ENCODE measurements at places on chromosomes 2 and 18.

DNA sequence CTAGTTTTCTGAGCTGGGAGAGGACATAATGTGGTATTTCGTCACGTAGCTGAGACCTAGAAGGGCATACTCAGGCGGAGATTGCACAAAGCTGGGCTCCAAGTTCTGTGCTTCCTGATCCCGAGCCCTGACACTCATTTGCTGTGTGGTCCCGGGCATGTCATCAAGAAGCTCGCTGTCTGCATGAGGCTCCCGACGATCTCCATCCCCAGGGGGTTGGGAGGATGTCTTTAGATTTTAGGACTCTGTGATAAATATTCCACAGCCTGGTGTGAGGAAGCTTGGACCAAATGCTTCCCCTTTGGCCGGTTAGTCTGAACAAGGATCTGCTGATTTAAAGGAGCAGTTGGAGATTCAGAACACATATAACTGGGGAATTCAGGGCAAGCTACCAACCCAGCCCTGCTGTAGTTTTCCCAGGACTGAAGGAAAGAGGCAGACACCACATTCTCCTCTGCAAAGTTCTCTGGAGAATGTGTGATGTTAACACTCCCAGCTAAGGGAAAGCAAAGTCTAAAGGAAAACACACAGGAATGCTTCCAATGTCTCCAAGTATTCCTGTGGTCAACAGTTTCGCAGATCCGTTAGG, 2.3 kb downstream of the KCNE4 start:
- no peak for DNase-seq

- no peak for DNase-seq
Measured at GRCh38 chr2:85525567-85525966, 13.4 kb upstream of the MAT2A start.

DNA sequence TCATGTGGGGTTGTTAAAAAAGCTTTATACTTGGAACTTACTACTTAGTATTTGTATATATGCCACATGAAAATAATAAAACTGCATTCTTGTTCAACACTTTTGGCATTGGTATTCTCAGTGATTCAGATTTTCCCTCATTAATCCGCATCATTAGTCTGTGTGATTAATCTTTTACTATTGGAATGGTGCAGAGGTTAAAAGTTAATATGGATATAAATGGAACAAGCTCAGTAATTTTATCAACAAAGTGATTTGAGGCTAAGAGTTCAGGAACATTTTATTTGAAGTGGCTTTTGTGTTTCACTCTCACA, 45.4 kb upstream of the REG3G start:
- DNase-seq = no peak

DNA sequence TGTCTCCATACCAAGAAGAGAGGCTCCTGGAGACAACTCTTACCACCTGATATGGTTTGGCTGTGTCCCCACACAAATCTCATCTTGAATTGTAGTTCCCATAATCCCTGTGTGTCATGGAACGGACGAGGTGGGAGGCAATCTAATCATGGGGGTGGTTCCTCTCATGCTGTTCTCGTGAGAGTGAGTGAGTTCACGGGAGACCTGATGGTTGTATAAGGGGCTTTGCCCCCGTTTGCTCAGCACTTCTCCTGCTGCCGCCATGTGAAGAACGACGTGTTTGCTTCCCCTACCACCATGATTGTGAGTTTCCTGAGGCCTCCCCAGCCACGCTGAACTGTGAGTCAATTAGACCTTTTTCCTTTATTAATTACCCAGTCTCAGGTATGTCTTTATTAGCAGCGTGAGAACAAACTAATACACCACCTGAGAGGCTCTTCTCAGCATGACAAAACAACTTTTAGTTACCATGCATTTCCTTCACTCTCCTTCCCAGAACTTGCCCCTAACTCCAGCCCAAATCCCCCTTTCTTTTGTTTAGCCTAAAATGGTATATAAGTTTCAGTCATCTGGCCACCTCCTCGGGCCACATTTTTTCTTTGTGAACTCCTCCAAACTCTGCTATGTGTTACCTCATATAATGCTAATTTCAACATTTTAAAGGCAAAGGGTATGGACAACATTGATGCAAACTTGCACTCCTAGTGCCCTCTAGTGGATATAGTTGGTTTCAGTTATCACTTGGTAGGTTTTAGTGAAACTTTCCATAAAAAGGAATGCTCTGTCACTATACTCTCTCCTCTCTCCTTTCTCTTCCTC, 58.6 kb upstream of the SLC25A52 start:
- no peak for DNase-seq

GRCh38 chr2:197273485-197273884, 37.1 kb downstream of the ANKRD44 start:
- no peak for DNase-seq

- DNase-seq = no peak
Measured at GRCh38 chr2:15547115-15547876, 13.8 kb downstream of the NBAS start.

GRCh38 chr2:76984359-76984758, 537.8 kb downstream of the LRRTM4 start:
- no peak for DNase-seq

- DNase-seq = no peak
Measured at GRCh38 chr2:99926986-99927385, 215.4 kb downstream of the AFF3 start.

GRCh38 chr2:161416708-161417437, 776 bp downstream of the TBR1 start:
- no peak for DNase-seq

DNA sequence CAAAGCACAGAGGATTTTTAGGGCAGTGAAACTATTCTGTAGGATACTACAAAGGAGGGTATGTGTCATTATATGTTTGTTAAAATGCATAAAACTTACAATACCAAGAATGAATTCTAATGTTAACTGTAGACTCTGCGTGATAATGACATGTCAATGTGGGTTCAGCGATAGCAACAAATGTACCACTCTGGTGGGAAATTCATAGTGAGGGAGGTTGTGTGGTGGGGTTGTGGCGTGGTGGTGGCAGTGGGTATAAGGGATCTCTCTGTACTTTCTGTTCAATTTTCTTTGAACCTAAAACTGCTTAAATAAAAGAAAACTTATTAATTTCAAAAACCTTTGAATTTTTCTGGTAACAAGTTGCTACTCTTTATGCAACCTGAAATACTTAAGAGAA, 99.3 kb upstream of the SLC38A11 start:
- no peak for DNase-seq

DNA sequence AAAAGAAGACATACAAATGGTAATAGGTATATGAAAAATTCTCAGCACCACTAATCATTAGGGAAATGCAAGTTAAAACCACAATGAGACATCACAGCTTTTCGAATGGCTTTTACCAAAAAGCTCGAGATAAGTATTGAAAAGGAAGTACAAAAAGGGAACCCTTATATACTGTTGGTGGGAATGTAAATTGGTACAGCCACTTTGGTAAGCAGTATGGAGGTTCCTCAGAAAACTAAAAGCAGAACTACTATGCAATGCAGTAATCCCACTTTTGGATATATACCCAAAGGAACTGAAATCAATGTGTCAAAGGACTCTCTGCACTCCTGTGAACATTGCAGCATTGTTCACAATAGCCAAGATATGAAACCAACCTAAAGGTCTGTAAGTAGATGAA, 107.5 kb upstream of the SPATS2L start:
- no peak for DNase-seq

- no peak for DNase-seq
Measured at GRCh38 chr2:145957929-145958328, 1438.0 kb upstream of the ZEB2 start.

DNA sequence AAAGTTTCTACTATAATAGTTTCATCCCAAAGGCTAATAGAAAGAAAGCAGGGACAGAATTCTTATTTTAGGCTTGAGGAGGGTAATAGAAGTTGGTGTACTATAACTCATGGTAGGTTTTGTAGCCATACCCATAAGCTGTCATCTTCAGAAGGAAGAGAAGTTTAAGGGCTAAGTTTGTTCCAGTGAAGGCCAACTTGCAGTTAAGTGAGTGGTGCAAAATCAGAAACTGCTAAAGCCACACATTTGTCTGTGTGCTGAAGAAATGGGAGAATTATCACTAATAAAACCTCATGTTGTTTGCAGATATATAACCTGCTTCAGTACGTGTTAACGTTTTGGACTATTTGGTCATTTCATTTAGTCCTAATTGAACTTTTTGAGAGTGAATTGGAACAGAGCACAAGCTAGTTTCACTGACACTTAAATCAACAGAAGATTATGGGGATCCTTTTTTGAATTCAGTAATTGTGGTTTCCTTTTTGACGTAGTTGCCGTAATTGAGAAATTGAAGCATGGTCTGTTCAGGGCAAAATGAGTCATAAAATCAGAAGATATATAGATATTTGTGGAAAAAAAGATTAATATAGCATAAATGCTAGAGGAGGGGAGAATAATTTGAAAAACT, 69.1 kb downstream of the PHLPP1 start:
- no peak for DNase-seq

DNA sequence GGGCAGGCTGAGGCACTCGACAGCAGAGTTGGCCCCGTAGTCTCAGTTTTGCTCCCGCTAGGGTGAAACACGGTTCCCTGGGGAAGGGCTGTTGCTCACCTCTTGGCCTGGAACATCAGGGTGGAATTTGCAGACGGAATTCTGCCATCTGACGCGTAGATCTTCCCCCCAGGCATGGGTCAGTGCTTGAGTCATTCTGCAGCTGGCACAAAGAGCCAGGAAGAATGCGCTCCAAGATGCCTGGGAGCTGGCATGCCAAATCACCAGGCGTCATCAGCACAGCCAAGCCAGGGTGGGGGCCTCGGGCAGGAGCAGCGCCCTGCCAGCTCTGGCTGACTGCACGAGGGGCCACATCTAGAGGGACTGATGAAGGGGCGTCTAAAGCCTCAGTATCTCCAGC, 42.7 kb downstream of the ODC1 start:
- no peak for DNase-seq

- no peak for DNase-seq
Measured at GRCh38 chr2:173644146-173644545, 289.5 kb downstream of the CDCA7 start.

DNA sequence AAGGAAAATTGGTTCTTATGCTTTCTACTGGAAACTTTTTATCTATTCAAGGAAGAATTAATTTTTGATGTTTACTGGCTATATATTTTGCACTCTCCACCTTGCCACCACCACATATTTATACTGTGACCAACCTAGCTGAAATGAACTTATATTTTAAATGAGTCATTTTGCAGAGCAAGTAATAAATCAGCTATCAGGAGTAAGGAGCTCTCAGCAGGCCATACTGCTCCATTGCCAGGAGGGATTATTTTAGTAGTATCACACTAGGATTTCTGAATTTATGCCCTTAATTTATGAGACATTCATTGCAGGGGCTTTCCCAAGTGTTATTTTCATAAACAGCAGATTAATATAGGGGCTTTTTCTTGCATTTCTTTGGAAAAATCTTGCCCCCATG, 125.8 kb upstream of the CYP1B1 start:
- DNase-seq = no peak

GRCh38 chr18:46601141-46601805, 55.7 kb downstream of the LOXHD1 start:
- DNase-seq = no peak

- no peak for DNase-seq
Measured at GRCh38 chr2:219291394-219291793, 12.2 kb downstream of the DNAJB2 start.

- no peak for DNase-seq
Measured at GRCh38 chr2:144521686-144522085, 1.8 kb upstream of the ZEB2 start.

- DNase-seq = no peak
Measured at GRCh38 chr18:31538837-31539236, 40.9 kb downstream of the DSG2 start.

DNA sequence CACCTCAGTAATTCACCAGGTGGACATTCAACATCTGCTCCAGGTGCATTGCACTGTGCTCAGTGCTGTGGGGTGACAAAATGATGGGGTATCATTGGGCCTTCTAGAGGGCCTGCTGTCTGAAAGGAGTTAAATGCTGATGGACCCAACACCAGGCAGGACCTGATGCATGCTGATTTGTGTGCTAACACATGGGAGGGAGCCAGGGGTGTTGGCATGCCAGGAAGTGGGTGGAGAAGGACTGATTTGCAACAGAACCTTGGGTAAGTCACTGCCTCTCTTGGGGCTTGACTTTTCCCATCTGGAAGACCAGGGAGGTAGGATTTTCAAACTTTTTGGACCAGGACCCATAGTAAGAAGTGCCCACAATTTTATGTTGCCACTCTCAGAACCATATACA, 57.9 kb upstream of the CXCR4 start:
- no peak for DNase-seq

DNA sequence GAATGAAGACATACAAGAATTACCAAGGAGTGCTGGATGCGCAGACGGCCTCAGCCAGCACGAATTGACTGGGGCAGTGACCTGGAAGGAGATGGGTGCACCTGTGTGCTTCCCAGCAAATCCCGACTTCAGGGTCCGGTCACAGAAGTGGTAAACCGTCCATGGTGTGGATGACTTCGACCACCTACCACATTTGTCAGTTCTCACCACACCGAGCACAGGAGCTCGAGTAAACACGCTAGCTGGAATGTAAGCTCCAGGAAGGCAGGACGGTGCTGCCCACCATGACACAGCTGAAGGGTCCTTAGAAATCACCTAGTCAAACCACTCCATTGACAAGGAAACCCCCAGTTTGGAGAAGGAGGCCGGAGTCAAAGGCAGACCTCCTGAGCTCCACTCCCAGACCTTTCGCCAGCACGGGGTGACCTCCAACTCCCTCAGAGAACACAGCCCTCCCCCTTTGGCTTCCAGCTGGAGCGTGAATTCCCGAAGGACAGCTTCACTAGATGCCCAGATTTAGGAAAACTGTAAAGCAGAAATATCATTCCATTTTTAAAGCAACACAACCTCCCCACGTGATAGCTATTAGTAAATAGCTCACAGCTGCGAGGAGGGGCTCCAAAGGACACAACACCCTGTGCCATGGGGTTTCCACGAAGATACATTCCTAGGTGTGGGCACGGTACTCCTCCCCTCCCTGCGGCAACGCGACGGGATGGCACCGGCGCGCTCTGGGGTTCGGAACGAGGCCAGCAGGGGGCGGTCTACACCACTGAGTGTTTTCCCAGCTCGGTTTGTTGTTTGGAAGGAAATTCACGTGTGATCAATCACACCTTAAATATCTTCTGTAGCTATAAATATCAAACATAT, 34.1 kb upstream of the GNAL start:
- no peak for DNase-seq

DNA sequence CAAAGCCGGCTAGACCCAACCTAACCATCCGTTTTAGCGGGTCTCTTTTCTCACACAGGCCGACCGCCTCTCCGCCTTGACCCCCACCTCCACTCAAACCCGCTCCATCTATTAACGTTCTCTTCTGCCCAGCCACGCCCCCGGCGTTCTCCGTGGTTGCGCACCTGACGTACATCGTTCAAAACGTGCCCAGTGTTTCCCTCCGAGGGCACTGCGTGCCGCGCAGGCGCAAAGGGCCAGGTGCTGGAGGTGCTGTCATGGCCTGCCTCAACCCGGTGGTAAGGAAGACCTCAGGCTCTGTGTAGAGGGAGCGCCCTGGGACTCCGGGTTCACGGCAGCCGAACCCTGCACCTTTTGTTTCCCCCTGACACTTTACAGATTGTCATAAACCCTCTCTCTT, at the start of gene GTF2A1L:
Gene GTF2A1L, plus strand, starts transcription at position 239 of the 400 bp plus-strand sequence. Its CDS starts 19 bp downstream, at position 258.
- no peak for DNase-seq

GRCh38 chr2:69547984-69548715, 95.4 kb downstream of the AAK1 start:
- DNase-seq = no peak

GRCh38 chr2:62531594-62531993, 25.6 kb upstream of the TMEM17 start:
- no peak for DNase-seq

GRCh38 chr2:21118302-21118920, 5.4 kb upstream of the TDRD15 start:
- no peak for DNase-seq

GRCh38 chr2:218387369-218388194, 5.5 kb downstream of the SLC11A1 start:
- no peak for DNase-seq

GRCh38 chr2:234745347-234745746, 206.5 kb upstream of the SH3BP4 start:
- DNase-seq = no peak

All from stimulated activated CD8-positive, alpha-beta memory T cell treated with anti-CD3 and anti-CD28 coated beads, Interleukin-4, amount 100 ng/mL, for 4 hours (primary cell).